ENCODE measurements at places on chromosomes 11 and 22.

DNA sequence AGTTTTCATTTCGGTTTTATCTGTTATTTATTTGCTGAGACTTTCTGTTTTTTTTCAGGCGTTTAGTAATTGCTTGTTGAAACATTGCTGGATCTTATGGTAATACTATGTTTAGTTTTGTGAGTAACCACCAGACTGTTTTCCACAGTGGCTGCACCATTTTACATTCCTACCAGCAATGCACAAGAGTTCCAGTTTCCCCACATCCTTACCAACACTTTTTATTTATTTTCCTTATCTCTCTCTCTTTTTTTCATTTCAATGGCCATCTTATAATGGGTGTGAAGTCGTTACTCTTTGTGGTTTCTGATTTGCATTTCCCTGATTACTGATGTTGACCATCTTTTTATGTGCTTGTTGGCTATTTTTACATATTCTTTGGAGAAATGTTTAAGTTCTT lies 23.7 kb downstream of the USP47 start:
- DNase-seq, result no peak

- no peak for DNase-seq
Measured at GRCh38 chr11:7450836-7451235, 34.5 kb upstream of the OLFML1 start.

DNA sequence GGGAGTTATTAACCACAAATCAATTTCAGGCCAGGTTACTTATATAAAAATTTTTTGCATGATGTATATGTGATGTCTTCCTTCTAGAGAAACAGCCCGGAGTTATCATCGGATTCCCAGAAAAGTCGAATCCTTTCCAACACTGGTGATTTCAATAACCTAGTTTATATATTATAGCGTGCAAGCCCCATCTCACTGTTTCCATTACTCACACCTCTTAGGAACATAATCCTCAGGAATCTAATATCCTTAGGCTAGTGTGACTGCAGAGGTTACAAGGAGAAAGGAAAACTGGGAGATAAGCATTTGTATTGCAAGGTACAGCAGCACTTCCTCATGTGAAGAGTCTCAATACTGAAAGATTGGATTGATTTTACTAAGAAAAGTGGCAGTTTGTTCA lies 20.3 kb downstream of the ARHGAP20 start:
- no peak for DNase-seq

GRCh38 chr11:3057069-3057963 lies at the start of gene CARS1:
TSS of gene CARS1 (minus strand) at chr11:3057423. CDS start at chr11:3057367, 56 bp downstream.
- DNase-seq, result peak; percentile 88

DNA sequence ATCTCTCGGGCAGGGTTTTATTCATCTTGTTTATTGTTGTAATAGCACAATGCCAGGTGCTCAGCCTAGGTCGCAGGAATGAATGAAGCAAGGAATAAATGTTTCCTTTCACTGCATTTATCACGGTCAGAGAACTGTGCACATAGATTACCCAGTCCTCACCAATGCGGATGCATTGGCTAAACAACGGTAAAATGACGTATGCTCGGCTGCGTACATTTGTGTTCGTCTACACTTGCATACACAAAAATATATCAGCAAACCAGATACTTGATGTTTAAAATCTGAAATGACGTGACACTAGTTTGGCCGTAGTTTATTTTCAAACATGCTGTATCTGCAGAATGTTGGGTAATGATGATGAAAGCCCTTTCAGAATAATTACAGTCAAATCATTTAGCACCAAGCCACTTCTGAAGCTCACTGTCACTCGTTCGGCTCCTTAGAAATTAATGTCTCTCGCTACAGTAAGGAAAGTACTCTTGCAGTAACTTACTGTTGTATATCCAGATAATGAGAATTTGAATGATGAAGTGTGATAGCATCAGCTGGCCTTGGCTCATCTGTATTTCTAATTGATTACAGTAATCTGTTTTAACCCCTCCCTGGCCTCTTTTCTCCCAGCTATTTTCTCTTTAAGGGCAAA lies 268.9 kb downstream of the LRRC4C start:
- DNase-seq, result no peak

- DNase-seq, result no peak
Measured at GRCh38 chr11:65476632-65477148, 22.2 kb upstream of the MALAT1 start.

- DNase-seq, result no peak
Measured at GRCh38 chr22:40094485-40094884, 83.2 kb upstream of the TNRC6B start.

DNA sequence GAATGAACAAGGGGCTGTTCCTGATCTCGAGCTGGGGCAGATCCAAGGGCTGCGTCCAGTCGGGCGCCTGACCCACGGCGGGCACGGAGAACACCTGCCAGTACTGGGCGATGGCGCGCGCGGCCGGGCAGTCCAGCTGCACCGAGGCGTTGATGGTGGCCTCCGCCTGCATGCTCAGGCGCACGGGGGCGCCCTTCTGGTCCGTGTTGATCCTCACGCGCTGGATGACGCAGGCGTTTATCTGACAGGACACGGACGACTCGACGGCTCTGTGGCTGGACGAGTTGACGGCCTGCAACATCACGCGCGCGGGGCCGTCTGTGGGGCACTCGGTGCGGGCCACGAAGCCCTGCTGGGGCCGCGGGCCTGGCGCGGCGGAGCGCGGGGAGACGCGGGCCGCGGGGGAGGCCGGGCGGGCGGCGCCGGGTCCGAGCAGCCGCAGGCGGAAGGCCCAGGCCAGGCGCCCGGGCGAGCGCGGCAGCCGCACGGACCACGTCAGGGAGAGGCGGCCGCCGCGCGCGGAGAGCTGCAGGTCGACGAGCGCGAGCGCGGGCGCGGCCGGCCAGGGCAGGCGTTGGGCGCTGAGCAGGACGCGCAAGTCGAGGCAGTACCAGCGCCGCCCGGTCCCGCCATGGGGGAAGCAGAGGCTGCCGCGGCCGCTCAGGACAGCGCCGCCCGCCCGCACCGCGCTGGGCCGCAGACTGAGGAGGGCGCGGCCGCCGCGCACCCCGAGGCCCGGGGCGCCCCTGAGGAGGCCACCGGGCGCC lies 511 bp downstream of the PKDREJ start:
- DNase-seq, result no peak

DNA sequence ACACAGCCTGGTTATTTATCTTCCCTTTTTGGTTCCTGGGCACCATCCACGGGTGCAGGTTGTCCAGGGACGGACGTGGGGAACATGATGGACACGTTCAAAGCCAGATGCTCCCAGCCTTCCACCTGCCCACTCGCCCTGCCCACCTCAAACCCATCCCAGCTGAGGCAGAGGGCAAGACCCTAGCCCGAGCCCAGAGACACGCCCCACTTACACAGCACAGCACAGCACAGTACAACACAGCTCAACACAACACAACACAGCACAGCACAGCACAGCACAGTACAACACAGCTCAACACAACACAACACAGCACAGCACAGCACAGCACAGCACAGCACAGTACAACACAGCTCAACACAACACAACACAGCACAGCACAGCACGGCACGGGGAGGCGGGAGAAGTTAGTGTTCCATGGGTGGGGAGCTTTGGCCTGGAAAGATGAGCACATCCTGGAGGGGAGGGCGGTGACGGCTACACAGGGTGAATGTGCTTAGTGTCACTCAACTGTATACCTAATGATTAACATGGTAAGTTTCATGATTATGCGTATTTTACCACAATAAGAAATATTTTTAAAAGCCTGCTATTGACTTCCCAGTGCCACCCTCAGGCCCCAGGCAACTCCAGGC lies 1507.5 kb downstream of the BRD1 start:
- DNase-seq, result no peak

DNA sequence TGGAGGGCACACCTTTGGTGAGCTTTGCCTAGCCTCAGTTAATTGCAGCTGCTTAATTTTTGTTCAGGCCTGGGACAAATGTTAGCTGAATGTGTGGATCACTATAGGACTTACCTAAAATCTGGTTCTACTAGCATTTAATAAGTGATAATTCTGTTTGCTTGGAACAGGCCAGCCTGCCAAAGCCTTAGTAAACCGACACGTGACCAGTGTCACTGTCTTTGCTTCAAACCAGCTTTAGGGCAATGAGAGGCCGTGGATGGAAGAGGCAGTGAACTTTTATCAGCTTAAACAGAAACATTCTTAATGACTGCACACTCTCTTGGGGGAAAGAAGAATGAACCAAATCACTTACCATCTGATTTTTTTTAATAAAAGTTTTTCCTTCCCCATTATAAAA lies 10.8 kb downstream of the PARVA start:
- DNase-seq, result no peak

DNA sequence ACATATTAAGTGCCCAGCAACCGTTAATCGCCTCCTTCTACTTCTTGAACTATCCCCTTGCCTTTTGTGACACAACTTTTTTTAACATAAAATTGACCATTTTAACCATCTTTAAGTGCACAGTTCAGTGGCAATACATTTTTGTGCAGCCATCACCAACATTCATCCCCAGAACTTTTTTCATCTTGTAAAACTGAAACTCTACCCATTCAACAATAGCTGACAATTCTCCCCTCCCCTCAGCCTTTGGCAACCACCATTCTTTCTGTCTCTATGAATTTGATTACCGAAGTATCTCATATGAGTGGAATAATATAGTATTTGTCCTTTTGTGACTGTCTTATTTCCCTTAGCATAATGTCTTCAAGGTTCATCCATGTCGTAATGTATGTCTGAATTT lies 66.0 kb downstream of the MICAL2 start:
- no peak for DNase-seq

GRCh38 chr11:57427727-57428082 lies 784 bp upstream of the SLC43A3 start:
- no peak for DNase-seq

DNA sequence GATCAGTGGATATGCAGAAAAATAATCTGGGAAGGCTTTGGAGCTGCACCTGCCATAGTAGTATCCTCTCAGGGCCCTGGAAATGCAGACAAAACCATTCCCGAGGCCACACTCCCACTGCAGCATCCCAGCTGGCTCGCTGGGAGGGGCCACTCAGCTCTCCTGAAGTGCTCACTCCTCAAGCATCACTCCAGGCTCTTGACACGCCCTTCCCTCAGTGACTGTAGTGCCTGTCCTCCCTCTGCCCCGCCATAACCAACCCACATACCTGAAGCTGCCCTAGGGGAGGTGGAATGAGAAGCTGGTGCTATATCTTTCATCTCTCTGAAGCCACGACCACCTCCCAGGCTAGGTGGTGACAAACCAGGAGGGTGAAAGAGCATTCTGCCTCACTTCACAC lies 4.8 kb downstream of the DSCAML1 start:
- no peak for DNase-seq

- DNase-seq, result peak; percentile 85
Measured at GRCh38 chr22:50526108-50526833, 873 bp upstream of the SCO2 start.

- DNase-seq, result no peak
Measured at GRCh38 chr11:41720761-41721160, 261.3 kb upstream of the LRRC4C start.

GRCh38 chr11:82494988-82495432 lies 238.7 kb downstream of the FAM181B start:
- DNase-seq, result no peak
